Prostate gland (tissue), 2 donors: ENCODE measurements at places on chromosomes 16 and 17.

GRCh38 chr17:38507921-38508569 lies 79.8 kb downstream of the ARHGAP23 start:
- no peak for DNase-seq

DNA sequence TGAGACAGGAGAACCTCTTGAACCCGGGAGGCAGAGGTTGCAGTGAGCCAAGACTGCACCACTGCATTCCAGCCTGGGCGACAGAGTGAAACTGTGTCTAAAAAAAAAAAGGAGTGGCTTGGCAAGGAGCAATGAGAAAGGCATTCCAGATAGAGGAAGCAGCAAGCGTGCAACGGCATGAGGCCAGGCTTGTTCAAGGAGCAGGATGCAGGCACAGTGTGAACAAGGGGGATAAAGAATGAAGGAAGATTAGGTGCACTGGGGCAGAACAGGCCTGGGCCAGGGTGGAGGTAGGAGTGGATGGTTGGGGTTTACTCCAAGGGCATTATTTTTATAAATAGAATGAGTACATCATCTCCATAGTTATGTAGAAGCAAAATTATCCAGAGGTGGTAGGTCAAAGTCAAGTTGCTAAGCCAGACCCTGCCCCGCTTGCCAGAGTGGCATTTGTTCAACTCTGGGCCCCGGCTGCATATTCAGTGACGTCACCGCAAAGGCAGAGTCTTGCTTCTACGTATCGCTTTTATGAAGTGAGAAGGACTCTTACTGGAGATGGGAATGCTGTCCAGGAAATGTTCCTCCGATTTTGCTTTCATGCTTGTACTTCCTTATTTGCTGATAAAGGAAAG lies 100.2 kb downstream of the KATNIP start:
- DNase-seq, result peak; percentile 23

- no peak for DNase-seq
These were observed 2.4 kb upstream of the RHBDF1 start for GRCh38 chr16:74747-75334.

- DNase-seq, result peak; percentile 59
These were observed 1.0 kb upstream of the HEXIM2 start for GRCh38 chr17:45160447-45161287.

DNA sequence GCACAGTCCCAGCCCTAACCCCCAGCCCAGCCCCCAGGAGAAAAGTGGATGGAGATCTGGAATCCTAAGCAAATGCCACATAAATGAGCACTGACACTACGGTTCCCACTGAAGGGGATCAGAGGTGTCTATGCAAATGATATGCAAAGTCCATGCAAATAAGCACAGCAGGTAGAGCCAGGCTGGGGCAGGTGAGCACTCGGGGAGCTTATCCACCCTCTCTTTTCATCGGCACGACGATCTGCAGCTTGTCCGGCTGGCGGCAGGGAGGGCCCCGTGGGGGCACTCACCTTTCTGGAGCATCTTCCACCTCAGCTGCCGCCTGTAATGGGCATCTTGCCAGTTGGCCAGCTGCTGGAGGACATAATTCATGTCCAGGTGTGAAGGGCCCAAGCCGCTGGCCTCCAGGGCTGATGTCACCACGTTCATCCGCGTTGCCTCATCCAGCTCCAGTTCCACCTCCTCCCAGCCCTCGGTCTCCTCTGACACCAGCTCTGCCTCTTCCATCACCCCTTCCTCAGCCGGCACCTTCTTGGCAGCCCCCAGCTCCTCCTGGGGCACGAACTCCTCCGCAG lies 9.9 kb downstream of the HAP1 start:
- DNase-seq, result no peak

DNA sequence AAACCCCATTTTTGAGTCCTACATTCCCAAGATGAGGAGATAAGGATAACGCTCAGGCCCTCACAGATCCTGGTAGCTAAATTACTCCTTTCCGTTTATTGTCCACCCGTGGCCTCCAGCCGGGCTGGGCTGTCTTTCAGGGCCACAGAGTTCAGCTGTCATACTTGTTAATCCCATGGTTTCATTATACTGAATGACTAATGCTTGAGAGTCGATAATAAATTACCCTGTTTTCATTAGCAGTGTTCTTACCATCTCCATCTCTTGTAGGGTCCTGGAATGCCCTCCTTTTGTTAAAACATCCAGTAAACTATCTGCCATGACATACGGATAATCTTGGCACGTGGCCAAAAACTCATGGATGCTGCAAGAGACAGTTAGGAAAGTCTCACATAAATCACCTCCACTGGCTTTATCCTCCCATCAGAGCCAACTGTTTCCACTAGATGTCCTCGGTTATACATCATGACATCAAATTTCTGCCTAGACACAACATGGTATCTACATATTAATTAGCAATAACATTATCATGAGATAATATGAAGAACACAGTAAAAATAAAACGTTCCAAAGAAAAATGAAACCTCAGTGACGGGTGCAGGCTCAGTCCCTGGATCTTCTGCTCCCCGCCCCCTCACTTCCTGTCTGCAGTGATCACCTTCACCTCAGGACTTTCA lies 45.3 kb downstream of the BRD7 start:
- DNase-seq, result no peak
